Fibroblast of mammary gland (primary cell): ENCODE measurements at places on chromosomes 7 and 10.

DNA sequence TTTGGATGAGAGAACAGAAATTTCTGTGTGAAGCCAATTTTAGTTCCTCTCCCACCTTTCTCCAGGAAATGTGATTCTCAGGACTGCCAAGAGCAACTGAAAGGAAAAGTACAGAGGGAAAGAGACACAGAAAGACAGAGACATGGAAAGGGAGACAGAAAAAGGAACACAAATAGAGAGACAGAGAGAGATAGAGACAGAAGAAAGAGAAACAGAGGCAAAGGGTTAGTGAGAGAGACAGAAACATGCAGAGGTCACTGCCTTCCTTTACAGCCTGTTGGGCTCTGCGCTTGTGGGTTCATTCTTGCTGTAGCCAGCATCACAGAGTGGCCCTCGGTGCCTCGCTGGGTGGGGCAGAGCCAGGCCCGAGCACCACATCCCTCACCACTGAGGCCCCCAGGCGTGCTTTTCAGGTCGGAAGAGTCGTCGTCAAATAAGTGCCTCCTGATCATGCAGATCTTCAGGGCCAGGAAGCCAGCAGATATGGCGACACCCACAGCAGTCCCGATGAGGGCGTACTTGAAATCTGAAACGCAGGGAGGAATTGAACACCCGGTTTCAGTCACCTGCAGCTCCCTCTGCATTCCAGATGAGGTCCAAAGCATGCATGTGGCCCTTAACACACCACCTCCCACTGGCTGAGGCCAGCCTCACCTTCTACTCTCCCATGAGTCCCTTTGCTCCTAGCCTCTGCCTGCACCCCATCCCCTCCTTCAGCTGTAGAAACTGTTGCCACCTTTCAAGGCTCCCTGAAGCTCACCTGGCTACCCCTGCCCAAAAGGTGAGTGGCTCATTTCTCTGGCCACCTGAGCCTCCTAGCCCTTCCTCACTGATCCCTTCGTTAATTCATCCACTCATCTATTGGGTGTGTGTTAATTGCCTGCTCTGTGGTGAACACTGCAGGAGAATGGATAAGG is 21.4 kb downstream of the TMEM273 start:
- DNase-seq: no peak

- peak; percentile 67 for DNase-seq
Measured at GRCh38 chr7:6256109-6256483, 16.3 kb downstream of the CYTH3 start.

DNA sequence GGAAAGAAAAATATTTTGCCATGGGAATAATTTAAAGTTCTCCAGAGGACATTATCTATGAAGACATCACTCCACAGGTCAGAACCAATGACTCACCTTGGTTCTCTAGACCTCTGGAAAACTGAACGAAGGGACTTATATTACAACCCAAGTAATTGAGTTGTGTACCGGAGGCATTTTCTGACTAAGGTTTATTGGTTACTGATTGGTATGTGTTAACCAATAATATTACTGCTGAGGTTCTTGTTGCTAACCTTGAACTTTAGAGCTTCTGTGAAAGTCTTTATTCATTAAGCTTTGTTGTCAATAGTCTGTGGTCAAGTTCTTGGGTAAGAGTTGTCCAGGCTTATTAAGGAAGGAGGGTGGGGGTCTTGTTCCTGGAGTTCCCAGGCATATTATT is 78.1 kb upstream of the MTPN start:
- DNase-seq: no peak

DNA sequence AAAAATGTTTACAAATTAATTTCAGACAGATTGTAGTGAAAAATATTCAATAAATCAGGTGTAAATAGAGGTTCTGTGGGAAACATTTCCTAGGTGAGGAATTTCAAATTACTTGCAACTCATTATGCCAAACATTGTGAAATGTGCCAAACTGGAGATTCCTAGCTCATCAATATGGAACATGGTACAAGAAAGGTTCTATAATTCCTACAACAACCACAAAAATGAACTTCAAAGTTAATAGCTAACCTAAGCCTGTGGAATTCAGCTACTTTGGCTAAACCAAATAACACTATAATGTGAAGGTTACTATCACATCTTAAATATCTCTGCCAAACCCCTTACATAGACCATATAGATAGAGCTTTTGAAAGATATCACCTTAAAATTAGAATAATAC is 223.3 kb upstream of the HGF start:
- DNase-seq: no peak

DNA sequence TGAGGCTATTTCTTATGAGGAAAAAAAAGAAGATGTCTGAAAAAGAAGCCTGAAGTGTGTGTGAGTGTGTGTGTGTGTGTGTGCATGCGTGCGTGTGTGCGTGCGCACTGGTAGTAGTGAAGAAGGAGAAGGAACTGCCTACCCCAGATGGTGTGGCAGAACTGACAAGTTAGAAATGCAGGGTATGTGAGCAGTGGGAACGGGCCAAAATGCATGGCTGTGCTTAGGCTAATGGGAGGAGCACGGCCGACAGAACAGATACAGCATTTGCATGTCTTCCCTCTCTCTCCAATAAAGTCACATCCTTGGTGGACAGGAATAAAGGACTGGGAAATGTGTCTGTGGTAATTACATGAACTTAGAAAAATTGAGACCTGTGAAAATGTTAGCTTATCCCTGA is 94.3 kb downstream of the IDE start:
- DNase-seq: no peak

DNA sequence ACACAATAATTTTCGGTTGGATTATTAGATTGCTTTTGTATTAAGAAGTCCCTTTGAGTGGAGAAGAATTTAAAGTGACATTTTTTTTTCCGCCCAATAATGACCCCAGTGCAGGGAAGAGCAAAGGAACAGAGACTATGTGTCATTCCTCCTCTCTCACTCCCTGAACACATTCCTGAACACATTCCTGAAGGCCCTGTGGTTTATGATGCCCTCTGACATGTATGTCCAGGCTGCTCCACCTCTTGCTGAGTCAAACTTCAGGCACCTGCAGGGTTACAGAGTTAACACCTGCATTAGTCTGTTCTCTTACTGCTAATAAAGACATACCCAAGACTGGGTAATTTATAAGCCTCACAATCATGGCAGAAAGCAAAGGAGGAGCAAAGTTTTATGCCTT is 704.0 kb upstream of the LRRN3 start:
- no peak for DNase-seq

DNA sequence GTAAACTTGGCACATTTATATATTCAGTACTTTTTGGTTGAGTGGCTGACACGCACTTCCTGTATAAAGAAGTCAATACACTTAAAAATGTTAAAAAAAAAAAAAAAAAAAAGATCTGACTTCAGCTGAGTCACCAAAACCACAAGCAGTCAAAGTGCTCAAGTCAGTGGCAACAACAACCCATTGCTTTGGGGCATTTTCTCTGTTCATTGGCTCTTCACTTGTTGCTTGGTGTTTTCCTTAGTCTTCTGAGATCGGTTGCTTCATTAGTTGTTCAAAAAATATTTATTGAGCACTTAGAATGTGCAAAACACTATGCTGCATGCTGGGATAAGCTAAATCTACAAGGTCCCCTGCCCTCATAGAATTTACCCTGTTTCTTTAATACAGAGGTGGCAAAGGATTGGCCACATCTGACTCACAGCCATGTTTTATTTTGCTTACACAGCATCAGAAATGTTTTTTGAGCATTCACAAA is 63.7 kb downstream of the ZNRF2 start:
- peak; percentile 94 for DNase-seq

DNA sequence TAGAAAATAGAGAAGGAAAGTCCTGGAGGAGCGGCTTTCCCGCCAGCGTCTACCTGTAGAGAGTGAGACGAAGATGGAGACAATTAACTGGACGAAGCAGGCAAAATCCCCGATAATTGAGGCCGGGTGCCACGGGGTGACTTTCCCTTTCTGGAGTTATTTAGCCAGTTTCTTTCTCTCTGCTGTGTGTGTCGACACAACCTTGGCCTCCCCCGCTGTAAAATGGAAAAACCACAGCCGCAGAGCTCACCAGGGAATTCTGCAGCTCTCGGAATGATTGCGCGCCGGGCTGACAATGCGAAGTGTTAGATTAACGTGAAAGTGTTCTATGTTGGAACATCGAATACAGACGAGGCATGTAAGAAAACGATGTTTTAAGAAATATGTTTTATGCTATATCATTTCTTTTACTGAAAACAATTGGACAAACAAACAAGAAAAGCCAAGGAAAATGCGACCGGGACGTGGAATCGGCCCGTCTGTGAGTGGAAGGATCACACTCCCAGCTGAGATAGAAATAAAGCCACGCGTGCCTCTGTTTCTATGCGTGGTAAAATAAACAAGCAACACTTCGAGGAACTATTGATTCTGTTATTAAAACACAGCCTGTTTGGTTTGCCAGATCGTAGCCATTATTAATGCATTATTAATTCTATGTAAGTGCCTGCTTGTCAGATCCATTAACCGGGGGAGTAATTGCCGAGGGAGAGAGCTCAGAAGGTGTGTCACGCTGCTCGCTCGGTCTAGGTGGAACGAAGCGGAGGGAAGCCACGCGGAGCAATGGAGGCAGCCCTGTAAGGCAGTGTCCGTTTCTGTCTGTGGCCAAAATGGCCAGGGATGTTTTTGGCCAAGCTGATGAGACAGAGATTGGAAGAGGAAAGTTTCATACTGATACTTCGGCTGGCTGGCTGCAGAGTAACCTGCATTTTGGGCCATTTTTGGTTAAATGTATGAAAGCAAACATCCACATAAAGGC is 129.4 kb downstream of the DNAJB6 start:
- peak; percentile 53 for DNase-seq
